NCI-H1092 (cell line): ENCODE measurements at places on chromosomes 12 and 14.
A peak's percentile ranks its signal among the peaks of the same experiment; 100 is the strongest.

- no peak for DNase-seq
These were observed 646 bp downstream of the FBLN5 start for GRCh38 chr14:91946622-91947474.

GRCh38 chr12:113189361-113189760, 3.8 kb downstream of the RITA1 start:
- DNase-seq, result no peak

- no peak for DNase-seq
These were observed 114.3 kb downstream of the ASCL4 start for GRCh38 chr12:107888789-107889188.

- no peak for DNase-seq
These were observed 205.8 kb downstream of the ANO6 start for GRCh38 chr12:45421736-45422135.

- DNase-seq, result no peak
These were observed 78.7 kb downstream of the FUT8 start for GRCh38 chr14:65491274-65491673.

GRCh38 chr12:113464452-113464775, 7.3 kb downstream of the LHX5 start:
- no peak for DNase-seq

- no peak for DNase-seq
These were observed 162.1 kb upstream of the TMTC2 start for GRCh38 chr12:82524641-82525040.

- DNase-seq, result no peak
These were observed 297.6 kb downstream of the DAD1 start for GRCh38 chr14:22291406-22291805.

DNA sequence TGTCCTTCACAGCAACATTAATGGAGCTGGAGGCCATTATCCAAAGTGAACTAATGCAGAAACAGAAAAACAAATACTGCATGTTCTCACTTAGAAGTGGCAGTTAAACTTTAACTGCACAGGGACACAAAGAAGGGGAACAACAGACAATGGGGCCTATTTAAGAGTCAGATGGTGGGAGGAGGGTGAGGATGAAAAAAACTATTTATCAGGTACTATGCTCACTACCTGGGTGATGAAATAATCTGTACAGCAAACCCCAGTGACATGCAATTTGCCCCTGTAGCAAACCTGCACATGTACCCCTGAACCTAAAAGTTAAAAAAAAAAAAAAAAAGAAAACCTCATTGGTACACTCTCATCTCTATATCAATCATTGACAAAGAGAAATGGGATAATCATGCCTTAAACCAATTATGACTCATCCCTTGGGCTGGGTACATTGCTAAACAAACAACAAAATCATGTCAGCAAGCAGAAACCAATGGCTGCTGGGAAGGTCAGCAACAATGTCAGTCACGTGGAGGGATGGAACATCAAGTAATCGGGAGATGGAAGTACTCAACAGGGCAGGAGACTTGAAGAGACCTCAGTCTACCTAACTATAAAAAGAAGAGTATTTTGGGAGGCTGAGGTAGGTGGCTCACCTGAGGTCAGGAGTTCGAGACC, 479.2 kb downstream of the RMST start:
- DNase-seq, result no peak

GRCh38 chr14:50113381-50114035, 2.9 kb downstream of the VCPKMT start:
- DNase-seq, result no peak

GRCh38 chr14:61533513-61534255, 161.6 kb upstream of the HIF1A start:
- DNase-seq, result no peak

- DNase-seq, result no peak
These were observed 2.2 kb upstream of the TC2N start for GRCh38 chr14:91869556-91869955.

- no peak for DNase-seq
These were observed 137.8 kb downstream of the TTC7B start for GRCh38 chr14:90678420-90678819.

DNA sequence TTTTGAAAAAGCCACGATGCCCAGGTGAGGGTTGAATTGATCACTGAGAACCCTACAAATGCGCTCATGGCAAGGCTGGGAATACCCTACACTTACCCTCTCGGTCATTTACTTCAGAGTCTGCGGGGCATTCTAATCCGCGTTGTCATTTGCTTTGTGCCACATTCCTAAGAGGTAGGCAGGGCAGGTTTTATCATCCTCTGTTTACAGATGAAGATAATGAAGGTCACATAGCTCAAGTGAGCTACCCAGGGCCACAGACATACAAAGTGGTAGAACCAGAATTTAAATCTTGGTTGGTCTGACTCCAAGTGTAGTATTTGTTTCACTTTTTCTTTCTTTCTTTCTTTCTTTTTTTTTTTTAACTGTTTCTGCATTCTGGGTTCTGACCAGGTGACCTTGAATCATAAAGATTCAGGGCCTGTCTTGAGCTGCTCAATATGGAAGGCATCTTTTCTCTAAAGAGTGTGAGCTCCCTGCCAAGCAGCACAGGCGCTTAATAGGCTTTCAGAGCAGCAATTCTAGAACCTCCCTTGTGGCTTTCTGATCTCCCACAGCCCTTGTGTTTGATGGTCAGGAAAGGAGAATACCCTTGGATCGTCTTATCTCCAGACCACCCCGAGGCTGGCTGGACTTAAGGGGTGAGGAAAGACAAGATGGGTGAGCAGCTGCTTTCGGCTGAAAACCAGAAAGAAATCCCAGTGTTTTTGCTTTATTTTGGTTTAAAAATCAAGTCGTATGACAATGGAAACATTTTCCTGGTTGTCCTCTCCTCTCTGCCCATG, 662 bp upstream of the BATF start:
- no peak for DNase-seq

GRCh38 chr12:27076468-27076867, 5.9 kb downstream of the C12orf71 start:
- no peak for DNase-seq

DNA sequence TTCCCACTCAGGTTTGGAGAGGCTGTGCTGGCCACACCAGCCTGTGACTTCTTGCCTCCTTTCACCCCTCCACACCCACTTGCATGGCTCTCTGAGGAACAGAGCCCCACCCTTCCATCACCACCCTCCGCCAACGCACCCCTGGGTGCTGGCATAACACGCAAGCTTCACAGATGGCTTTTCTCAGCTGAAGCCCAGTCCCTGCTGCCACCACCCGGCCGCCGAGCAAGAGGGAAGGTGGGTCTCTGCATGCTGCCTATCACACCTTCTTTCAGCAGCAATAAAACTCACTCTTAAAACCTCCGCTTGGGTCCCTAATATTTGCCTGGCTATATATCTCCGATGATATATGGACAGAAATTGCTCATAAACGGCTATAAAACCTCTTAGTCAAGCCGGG, 41.6 kb downstream of the SMUG1 start:
- DNase-seq, result no peak

DNA sequence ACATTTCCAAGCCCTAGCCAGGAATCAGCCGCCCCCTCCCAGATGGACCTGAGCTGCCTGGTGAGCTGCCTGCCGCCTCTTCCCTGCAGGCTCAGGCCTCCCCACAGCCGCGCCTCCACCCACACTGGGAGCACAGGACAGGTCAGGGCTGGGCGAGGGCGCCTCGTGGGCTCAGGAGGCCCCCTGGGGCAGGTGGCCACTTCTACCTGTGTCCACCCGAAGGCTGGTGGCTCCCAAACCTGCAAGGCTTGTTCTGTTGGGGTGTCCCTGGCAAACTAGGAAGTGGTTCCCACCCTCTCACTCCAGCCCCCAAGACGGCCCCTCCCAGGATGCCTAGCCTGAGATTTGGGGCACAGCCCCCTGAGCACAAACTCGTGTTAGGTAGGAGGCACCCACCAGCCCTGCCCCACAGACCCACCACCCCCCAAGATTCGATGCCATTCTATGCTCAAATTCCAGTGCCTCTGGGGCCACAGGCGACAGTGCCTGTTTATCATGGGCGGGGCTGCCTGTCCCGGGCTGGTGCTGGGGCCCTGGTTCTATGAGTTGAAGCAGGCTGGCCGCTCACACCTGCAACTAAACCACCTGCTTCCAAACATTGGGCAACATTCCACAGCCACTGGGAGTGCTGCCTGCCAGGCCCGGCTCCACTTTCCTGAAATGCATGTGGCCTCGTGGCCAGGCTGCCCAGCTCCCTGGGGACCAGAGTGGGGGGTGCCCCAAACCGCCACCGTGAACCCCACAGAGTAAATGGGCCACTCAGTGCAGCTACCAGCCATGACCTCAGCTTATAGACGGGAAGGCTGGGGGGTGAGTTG, 6.8 kb downstream of the MMP17 start:
- DNase-seq, result no peak

- no peak for DNase-seq
These were observed 4.6 kb downstream of the MTRFR start for GRCh38 chr12:123237646-123238329.

- DNase-seq, result no peak
These were observed 17.5 kb downstream of the NIN start for GRCh38 chr14:50813544-50813863.

DNA sequence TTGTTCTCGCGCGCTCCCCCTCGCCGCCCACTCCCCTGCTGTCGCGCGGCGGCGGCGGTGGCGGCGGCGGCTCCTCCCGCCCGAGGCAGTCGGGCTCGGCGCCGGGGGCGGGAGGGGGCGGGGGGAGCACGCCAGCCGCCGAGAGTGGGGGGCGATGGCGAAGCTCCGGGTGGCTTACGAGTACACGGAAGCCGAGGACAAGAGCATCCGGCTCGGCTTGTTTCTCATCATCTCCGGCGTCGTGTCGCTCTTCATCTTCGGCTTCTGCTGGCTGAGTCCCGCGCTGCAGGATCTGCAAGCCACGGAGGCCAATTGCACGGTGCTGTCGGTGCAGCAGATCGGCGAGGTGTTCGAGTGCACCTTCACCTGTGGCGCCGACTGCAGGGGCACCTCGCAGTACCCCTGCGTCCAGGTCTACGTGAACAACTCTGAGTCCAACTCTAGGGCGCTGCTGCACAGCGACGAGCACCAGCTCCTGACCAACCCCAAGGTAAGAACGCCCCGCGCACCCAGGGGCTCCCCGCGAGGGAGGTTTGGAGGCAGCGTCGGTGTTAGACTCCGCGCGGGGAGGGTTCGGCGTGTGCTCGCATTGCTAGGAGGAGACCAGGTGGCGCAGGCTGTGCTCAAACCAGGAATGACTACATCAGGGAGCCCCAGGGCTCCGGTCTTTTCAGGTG, 629 bp downstream of the KCNMB4 start:
- no peak for DNase-seq

GRCh38 chr12:42104784-42105183, 39.9 kb downstream of the GXYLT1 start:
- DNase-seq, result no peak

DNA sequence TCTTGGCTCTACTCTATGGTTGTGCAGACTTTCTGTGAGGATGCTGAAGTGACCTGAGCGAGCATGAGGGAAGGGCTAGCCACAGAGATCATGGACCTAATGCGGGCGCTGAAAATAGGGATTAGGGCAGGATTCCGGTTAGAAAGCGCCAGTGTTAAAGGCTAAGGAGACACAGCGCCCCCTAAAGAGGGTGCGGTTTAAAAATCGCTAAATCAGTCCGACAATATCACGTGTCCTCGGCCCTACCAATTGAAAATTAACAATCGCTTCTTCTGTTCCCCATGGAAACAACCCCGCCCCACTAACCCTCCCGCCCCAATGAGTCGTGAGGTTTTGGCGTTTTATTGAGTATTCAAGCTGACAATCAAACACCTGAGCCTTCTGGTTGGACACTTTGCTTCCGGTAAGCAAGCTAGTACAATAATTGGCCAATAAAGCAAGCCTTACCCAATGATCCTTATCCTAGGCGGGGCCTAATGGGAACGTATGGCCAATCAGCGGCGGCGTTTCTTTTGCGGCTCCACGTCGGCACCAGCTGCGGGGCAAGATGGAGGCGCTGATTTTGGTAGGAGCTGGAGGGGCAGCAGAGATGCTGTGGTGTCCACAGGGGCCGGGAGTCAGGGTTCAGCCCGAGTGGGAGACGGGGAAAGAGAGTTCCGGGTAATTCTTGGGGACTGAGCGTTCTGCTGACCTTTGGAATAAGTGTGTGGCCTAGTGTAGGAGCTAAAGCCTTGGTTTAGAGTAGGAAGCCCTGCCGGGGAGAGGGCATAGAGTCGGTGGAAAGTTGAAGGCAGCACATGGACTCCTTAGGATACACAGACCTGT, at the start of gene COPZ1:
Gene COPZ1 (plus strand): TSS at position 515 of the 825 bp plus-strand sequence. CDS start 33 bp downstream, at position 548.
- DNase-seq, result peak; percentile 100

- DNase-seq, result no peak
These were observed 112.9 kb downstream of the DAAM1 start for GRCh38 chr14:59301354-59301753.

DNA sequence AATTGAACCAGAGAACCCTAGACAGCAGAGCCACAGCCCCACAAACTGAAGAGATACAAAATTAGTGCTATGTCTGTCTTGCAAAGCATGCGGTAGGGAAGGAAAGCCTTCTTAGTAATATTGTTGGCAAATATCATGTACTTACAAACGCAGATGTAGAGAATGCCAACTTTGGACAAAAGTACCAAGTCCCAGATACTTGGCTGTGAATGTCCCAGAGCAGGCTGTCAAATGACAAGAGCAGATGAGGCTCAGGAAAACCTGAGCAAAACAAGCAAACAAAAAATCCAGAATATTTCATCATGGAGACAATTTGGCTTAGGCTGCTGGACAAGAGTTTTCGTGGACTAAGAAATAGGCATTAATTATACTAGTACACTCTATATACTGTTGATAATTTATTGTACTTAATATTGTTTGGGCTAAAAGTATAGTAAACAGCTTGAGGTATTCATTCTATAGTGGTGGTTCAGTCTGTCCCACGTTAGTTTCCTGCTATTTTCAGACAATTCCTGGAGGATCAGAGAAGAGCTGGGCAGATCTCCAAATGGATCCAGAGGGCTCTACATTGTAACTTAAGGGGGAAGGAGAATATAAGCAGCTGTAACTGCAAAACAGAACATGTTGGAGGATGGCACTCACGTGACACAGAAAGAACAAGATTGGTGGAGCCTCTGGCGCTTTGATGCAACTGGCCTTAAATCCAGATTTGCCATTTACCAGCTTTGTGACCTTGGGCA, 329.8 kb downstream of the ATP23 start:
- no peak for DNase-seq

- no peak for DNase-seq
These were observed 2.6 kb downstream of the CRY1 start for GRCh38 chr12:107090711-107091110.
